ENCODE measurements at places on chromosomes 5 and 9.

GRCh38 chr5:108505608-108506007, 123.7 kb upstream of the FBXL17 start:
- DNase-seq, result no peak

GRCh38 chr5:36045895-36046294, 20.8 kb downstream of the UGT3A2 start:
- DNase-seq, result no peak

GRCh38 chr5:157266286-157267007, 524 bp downstream of the CYFIP2 start:
- DNase-seq, result peak; percentile 17

- no peak for DNase-seq
Measured at GRCh38 chr9:124852121-124852828, 985 bp upstream of the WDR38 start.

DNA sequence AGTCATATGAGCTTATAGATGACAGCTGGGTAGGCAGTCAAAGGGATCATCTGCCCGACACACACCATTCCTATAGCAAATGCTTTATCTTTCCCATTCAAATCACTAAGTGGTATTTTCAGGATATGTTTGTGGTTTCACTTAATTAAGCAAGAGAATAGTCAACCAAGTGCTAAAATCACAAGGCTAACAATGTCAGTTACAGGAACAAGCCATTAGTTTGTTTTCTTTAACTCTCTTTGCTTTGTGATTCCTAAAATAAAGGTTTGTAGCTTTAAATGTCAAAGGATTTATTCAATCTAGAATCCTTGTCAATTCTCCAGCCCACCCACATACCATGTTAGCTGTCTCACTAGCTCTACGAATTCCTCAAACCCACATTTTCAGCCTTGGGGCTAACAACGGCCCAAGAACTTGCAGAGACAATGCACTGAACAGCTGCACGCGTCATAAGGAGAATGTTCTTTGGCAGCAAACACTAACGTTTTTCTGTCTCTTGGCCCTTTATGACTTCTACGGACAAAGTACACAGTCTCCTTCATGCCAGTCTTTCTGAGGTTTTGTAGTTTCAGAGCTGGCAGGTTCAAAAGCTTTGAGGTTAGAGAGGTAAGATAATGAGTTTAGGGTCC, 56.6 kb downstream of the ELAVL2 start:
- DNase-seq, result no peak

DNA sequence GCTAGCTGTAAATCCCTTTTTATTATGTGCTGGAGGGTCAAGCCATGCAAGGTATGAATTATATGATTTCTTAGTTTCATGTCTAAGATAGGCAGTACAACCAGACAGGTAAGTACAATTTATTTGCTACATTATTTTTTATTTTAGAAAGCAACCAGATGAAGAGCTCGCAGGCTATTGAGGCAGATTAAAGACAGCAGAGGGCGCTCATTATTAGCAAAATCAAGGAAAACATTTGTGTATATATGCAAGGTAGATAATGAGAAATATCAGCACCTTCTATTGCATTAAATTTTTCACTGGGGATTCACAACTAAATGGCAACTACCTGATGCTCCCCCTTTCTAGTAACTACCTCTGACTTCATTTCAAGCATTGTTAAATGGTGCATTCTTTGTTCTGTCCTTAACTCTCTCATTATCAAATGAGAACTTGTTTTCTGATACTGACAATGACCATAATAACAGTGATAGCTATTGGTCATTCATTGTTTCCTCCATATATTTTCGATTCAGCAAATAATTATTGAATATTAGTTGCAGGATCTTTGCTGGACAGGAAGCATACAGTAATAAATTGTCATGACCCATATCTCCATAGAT, 8.6 kb downstream of the SCGB3A2 start:
- peak; percentile 23 for DNase-seq

- no peak for DNase-seq
Measured at GRCh38 chr9:70479880-70480291, 65.4 kb upstream of the KLF9 start.

DNA sequence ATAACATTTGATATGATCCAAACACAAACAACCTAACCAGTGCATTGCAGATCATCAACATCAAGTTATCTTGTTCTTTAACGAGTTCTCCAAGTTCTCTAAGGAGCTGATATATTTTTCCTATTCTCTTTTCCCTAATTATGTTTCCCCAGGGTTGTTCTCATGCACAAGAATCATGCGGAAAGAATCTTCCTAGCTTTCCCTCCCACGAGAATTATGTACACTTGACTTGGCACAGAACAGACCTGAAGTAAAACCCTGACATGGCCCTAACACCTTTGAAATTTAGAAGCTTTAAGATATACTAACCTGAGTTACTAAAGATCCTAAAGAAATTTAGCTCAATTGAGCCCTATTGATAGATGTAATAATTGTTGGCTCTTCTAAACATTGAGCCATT, 110.7 kb upstream of the FST start:
- DNase-seq, result no peak

DNA sequence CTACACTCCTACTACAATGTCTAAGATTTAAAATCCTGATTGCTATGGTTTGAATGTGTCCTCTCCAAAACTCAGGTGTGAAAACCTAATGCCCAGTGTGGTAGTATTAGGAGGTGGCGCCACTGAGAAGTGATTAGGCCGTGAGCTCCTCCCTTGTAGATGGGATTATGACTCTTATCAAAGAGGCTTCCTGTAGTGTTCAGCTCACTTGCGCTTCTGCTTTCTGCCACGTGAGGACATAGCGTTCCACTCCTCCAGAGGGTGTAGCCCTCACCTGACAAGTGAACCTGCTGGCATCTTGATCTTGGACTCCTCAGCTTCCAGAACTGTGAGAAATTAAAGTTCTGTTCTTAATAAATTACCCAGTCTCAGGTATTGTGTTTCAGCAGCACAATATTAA, 33.0 kb upstream of the WHRN start:
- no peak for DNase-seq

DNA sequence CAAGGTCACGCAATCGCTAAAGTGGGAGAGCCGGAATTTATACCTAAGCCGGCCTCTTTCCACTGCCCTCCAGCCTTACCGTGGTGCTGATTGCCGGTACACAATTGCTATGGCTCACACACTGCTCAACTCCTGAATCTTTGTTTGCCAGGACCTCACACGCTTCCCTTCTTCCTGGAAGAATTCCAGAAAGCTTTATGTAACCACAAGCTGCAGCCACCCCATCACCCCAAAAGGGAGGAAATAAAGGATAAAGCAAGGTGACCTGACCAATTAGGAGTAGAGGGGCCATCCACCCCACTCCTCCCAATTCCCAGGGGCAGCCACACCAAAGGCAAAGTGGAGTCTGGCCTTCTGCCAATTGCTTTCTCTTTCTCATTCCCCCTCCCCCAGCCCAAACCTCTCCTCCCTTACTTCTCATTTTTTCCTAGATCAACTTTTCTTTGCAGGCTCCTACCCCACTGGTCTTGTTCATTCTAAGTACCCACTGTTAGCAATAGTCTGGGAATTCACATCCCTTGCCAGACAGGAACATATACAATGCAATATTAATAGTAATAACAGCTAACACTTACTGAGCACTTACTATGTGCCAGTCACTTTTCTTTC, 18.0 kb upstream of the CDC23 start:
- DNase-seq, result peak; percentile 27

- no peak for DNase-seq
Measured at GRCh38 chr9:123402981-123403509, 47.0 kb downstream of the CRB2 start.

- no peak for DNase-seq
Measured at GRCh38 chr9:125991886-125992529, 244.8 kb downstream of the PBX3 start.

- no peak for DNase-seq
Measured at GRCh38 chr5:167916706-167917105, 374.7 kb upstream of the WWC1 start.

GRCh38 chr9:69324549-69325401, at the start of gene ENTREP1:
TSS of gene ENTREP1 (plus strand) at chr9:69325215. CDS start at chr9:69325310, 95 bp downstream.
- DNase-seq, result peak; percentile 33
